Fibroblast of upper back skin (primary cell): ENCODE measurements at places on chromosomes 6 and 20.
A peak's percentile ranks its signal among the peaks of the same experiment; 100 is the strongest.

DNA sequence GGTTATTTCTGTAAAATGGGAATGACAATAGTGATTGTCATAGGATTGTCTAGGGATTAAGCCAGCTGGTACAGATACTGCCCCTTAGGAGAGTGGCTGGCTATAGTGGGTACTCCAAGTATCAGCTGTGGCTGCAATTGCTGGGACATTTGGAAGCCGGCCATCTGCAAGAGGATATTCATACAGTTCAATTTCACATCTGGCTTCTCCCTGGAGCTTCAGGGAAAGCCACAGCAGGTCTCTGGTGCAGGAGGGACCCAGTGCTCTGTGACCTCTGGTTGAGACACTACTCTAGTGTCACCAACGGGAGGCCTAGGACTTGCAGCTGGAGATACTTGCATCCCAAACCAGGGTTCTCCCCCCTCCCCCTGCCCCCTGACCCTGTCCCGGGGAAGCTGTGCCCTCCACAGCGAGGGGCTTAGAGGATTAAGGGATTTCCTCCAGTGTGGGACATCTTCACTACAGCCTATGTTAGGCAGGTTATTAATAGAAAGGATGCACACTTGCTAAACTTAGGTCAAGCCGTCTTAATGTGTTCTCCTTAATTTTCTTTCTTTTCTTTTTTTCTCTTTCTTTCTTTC is 2.7 kb downstream of the SLC2A10 start:
- DNase-seq = no peak

DNA sequence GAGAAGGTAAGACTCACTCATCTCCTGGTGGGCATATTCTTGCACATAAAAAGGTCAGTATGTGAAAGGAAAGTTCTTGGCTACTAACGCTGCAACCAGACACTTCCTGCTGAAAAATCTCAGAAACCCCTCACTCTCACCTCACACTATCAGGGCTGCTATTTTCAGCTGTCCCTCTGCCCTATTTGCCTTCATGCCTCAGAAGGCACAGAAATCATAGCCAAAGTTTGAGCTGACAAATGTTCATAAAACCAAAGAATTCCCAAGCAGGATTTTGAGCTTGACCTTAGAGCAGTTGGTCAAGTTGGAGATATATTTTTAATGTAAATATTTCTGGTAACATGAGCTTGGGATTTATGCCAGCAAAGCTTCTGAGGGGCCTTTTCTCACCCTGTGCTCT is 806.2 kb downstream of the MAFB start:
- DNase-seq = no peak

- no peak for DNase-seq
Measured at GRCh38 chr6:39923394-39923793, 10.9 kb downstream of the MOCS1 start.

DNA sequence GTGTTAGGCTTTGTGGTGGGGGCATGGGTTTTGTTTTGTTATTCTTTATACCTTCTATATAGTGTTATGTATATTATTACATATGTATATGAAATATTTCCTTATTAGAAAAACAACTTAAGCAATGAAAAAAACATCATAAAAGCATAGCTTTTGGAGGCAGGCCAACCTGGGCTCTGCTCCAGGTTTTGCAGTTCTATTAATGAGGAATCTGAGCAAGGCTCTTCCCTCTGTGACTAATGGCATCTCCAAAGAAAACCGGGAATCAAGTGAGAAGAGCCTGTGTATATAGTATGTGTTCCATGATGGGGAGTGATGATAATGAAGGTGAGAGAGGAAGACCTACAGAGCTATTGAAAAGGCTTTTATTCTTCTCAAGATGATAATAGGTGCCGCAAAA is 291.1 kb downstream of the CLIC5 start:
- peak; percentile 92 for DNase-seq

DNA sequence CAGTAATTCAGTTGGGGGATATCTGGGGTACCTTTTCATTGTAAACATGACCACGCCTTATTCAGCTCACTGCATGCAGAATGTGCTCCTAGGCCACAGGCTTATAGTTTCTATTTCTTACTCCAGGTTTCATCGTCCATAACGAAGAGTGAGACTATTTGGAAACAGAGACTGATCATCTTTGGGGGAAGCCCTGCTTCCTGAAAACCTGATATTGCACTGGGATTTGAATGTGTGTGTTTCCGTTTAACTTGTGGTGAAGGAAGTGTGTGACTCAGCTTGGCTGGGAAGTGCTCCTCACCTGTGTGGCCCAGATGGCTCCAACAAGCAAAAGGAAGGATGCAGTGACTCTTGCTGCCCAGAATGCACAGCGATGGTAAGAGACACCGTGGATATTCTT is 19.6 kb upstream of the LTV1 start:
- peak; percentile 60 for DNase-seq

DNA sequence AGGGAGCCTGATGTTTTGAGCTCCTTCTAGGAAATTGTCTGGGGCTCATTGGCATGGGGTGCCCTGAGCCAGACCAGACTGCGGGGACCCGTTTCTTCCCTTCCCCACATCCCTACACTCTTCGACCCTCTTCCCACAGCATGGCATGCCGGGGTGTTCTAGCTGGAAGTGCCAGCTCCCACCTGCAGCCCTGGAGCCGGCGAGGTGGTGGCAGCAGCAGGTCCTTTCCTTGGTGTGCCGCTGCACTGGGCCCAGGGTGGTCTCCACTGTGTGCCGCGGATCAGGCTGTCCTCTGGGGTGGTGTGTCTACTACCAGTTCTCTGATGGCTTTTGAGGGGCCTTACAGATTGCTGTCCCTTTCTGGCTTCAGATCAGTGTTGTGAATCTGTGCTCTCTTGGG is 7.5 kb upstream of the RWDD1 start:
- DNase-seq = no peak

- no peak for DNase-seq
Measured at GRCh38 chr6:162249907-162250642, 477.5 kb downstream of the PRKN start.
